Stimulated activated CD4-positive, alpha-beta T cell treated with anti-CD3 and anti-CD28 coated beads, Interleukin-4, amount 100 ng/mL, for 1 hour (primary cell): ENCODE measurements at places on chromosomes 13 and 19.

DNA sequence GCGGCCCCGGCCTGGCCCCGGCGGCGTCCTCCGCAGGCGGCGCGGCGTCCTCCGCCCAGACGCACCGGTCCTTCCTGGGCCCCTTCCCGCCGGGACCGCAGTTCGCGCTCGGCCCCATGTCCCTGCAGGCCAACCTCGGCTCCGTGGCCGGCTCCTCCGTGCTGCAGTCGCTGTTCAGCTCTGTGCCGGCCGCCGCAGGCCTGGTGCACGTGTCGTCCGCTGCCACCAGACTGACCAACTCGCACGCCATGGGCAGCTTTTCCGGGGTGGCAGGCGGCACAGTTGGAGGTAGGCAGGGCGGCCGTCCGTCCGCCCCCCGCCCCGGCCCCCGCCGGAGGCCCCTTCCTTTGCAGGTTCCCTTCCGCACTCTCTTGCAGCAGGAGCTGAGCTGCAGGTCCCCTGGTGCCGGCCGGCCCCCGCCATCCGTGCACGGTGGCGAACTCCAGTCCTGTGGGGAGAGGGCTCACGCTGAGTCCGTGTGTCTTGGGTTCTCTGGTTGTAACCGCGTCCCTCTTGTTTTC is 9.2 kb downstream of the PLEKHJ1 start:
- no peak for DNase-seq

- no peak for DNase-seq
Observed at GRCh38 chr13:113442354-113442984, 10.8 kb downstream of the ADPRHL1 start.

DNA sequence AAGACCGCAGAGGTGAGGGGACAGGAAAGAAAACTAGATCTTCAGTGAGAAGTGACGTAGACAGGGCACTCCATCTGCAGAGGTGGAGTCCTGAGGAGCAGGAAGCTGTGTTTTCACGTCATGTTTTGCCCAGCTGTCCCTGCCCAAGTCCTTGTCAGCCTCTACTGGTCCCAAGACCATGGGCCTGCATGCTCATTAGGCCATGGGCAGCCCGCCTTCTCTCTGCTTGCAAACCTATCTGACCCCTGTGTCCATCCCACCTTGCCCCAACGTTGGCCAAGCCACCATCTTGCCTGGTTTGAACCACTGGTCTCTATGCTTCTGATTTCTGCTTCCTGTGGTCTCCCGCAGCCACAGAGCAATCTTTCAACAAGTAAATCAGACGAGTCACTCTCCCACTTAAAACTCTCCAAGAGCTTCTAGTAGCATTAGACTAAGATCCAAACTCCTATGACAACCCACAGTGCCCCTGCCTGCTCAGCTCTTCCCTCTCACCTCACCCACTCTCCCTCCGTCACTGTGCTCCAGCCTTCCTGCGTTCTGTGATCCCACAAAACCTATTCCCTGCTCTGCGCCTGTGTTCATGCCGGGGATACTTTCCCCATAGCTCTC is 18.6 kb upstream of the CCNE1 start:
- DNase-seq: no peak

DNA sequence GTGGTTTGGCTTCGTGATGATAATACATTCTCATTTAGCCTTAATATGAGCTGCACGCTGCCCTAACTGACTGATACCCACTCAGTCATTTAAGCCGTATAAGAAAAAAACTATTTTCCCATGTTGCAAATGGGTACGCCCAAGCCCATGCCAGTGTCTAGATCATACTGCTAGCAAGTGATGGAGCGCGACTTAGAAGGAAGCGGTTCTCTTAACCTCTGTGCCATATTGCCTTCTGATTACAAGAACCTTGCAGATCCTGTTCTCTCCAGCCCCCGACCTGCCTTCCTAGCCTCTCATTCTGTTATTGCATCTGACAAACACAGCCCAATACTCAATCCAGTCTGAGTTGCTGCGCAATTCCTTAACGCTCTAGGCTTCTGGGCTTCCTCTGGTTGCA is 603 bp downstream of the GPALPP1 start:
- no peak for DNase-seq

DNA sequence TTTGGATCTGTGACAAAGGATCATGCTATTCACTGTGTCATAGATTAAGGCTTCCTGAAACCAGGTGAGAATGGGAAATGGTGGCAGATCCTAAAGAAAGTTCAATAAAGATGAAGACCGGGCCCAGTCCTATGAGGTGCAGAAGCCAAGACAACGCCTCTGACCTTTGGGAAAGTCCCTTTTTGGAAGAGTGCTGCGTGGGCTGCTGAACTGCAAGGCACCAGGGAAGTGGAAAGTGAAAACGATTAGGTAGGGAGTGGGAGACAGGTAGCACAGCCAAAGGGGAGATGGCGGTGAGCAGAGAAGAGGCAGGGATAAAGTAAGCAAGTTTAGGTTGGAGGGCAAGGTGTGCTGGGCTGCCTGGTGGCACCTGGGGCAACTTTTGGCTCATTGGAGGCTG is 16.3 kb downstream of the MBNL2 start:
- DNase-seq: no peak

- no peak for DNase-seq
Observed at GRCh38 chr13:19781526-19781925, 1.2 kb downstream of the PSPC1 start.
